HTR-8/SVneo (cell line): ENCODE measurements at places on chromosomes 11 and 22.
A peak's percentile ranks its signal among the peaks of the same experiment; 100 is the strongest.

GRCh38 chr22:46057246-46058090, 80.5 kb upstream of the WNT7B start:
- no peak for DNase-seq

DNA sequence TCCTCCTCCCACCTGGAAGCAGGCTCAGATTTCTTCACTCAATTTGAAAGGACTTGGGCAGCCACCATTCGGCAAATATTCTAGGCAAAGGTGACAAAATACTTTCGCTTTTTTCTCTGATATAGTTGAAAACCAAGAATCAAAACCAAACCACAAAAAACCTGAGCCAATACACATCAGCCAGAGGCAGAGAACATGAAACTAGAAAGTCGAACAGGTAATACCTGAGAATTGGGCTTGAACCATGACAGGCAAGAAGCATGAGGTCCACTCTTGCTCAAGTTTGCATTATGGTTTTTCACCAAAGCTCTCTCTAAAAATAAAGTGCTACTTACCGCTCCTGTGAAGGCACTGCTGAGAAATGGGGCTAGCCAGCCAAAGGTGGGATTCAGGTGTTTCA, 26.2 kb upstream of the LDLRAD3 start:
- DNase-seq, result no peak

DNA sequence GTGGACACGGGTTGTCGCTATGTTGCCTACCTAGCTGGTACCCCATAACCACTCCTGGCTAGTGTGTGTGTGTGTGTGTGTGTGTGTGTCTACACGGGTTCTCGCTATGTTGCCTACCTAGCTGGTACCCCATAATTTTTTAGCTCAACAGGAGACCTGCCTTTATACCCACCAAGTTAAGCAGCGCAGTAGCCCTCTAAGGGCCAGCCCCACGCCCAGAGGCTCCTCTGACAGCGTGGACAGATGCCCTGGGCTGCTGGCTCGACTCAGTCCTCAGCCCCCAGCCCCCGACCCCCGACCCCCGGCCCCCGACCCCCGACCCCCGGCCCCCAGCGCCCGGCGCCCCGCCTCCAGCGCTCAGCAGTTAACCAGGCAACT, 351 bp upstream of the AKIP1 start:
- no peak for DNase-seq

DNA sequence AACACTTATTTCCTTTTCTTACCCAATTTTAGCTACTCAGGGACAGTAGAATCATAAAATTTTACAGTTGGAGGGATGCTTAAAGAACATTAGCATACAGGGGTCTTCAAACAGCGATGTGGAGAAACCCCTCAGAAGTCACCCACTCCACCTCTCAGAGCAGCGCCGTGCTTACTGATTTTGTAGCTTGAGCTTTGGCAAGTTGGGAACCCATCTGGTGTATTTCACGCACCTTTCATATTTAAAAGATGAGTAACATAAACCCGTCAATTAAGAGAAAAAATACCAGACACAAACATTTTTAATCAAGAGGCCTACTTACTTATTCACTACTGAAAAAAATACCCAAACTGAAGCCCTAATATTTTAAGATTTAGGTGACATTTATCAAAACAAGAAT, 80.9 kb downstream of the ADAMTS15 start:
- DNase-seq, result no peak

DNA sequence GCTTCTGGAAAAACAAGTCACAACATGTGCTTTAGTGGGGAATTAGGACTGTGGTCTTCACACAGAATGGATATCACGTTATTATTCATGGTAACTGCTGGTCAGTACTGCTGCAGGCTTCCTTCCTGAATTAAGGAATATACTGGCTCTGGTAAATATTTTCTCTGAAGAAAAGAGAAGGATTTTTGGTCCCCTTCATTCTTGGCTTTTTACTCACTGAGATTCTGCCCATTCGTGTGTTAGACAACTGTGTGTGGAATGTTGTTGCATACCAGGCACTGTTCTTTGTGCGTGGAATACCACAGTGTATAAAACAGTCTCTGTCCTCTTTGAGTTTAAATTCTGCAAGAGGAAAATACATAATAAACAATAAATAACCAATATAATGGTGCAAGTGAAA, 80.3 kb downstream of the ALX4 start:
- no peak for DNase-seq

DNA sequence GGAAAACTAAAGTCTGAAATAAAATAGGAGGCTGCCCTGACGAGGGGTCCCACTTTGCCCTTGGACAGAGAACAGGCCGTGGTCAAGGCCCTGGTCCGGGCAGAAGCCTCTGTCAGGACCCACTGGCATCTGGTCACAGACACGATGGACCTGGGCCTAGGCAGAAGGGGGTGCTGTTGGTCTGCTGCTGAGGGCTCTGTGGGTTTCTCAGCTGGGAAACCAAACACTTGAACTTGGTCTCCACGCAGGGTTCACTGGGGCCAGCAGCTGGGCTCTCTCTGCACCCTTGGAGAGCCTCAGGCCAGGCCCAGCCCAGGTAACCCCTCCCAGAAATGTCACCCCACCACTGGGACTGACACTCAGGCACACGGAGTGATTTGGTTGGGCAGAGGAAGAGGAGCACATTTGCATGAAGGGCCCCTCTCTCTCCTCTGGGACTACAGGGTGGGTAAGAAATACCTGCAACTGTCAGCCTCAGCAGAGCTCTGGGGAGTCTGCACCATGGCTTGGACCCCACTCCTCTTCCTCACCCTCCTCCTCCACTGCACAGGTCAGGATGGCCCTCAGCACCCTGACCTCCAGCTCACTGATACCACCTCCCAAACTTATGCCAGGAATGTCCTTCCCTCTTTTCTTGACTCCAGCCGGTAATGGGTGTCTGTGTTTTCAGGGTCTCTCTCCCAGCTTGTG, 48.1 kb upstream of the TOP3B start:
- no peak for DNase-seq

GRCh38 chr11:9688716-9689511, 25.0 kb downstream of the SWAP70 start:
- DNase-seq, result peak; percentile 41
